ENCODE measurements at places on chromosomes 4 and X.

- DNase-seq: no peak
Measured at GRCh38 chr4:1469043-1469442, 62.8 kb upstream of the NKX1-1 start.

GRCh38 chrX:45743906-45744625, 543.4 kb upstream of the DIPK2B start:
- no peak for DNase-seq

GRCh38 chrX:63525491-63525890, 174.4 kb upstream of the SPIN4 start:
- DNase-seq: no peak

GRCh38 chr4:48558819-48559218, 68.8 kb downstream of the ZAR1 start:
- no peak for DNase-seq

DNA sequence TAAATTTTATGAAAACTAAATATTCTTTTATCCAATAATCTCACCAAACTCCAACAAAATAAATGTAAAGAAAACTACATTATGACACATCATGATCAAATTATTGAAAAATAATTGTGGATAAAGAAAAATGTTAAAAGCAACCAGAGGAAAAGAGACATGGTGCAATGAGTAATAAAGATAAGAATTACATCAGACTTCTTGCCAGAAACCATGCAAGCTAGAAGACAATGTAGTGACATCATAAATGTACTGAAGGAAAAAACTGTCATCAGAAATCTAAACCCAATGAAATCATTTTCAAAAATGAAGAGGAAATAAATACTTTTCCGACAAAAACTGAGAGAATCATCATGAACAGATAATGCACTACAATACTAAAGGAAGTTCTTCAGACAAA, 135.9 kb upstream of the EOLA2 start:
- no peak for DNase-seq

DNA sequence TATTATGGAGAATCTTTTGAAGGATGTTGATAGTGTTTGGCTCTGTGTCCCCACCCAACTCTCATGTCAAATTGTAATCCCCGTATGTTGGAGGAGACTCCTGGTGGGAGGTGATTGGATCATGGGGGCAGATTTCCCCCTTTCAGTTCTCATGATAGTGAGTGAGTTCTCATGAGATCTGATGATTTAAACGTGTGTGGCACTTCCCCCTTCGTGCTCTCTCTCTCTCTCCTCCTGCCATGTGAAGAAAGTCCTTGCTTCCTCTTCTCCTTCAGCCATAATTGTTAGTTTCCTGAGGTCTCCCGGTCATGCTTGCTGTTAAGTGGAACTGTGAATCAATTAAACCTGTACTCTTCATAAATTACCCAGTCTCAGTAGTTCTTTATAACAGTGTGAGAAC, 166.1 kb upstream of the NUDT6 start:
- DNase-seq: no peak
